ENCODE measurements at places on chromosomes 13 and 19.

- DNase-seq, result peak; percentile 41
Measured at GRCh38 chr19:9498183-9498902, at the start of gene ZNF560. Gene ZNF560 (minus strand): TSS chr19:9498616. CDS start chr19:9475313, 23,303 bp downstream.

GRCh38 chr19:50791594-50792271 is 1.5 kb downstream of the ACP4 start:
- DNase-seq, result no peak

GRCh38 chr13:98171900-98172589 is 5.0 kb downstream of the RNF113B start:
- peak; percentile 20 for DNase-seq

GRCh38 chr19:1768248-1768647 is 14.9 kb downstream of the ONECUT3 start:
- peak; percentile 22 for DNase-seq

GRCh38 chr13:100338275-100338674 is 249.4 kb downstream of the PCCA start:
- DNase-seq, result no peak

GRCh38 chr13:100542826-100543156 is 45.8 kb downstream of the GGACT start:
- DNase-seq, result no peak
